ENCODE measurements at places on chromosomes 4 and X.

GRCh38 chr4:84718699-84719098, 135.8 kb downstream of the CDS1 start:
- DNase-seq: no peak

DNA sequence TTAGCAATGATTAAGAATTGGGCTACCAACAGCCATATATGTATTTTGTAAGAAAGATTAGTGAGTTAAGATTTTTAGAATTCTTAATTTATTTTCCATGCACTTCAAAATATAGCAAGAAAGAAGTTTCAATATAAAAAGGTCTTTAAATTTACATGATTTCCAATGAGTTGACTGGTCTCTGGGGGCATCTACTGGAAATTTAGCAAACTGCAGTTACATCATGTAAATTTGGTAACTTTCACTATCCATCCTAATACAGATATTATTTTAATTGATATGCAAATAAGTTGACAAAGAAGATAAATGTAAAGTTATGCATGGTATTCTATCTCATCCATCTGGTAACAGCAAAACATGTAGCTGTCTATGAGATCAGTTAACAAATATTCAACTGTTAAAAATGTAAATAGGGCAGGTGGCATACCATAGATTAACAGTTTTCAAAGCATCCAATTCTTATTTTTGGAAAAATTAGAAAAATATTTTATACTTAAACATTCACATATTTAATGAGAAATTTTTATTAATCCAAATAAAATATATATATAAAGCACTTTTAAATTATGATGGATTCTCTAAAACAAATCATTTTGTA, 29.1 kb downstream of the TTC29 start:
- no peak for DNase-seq

DNA sequence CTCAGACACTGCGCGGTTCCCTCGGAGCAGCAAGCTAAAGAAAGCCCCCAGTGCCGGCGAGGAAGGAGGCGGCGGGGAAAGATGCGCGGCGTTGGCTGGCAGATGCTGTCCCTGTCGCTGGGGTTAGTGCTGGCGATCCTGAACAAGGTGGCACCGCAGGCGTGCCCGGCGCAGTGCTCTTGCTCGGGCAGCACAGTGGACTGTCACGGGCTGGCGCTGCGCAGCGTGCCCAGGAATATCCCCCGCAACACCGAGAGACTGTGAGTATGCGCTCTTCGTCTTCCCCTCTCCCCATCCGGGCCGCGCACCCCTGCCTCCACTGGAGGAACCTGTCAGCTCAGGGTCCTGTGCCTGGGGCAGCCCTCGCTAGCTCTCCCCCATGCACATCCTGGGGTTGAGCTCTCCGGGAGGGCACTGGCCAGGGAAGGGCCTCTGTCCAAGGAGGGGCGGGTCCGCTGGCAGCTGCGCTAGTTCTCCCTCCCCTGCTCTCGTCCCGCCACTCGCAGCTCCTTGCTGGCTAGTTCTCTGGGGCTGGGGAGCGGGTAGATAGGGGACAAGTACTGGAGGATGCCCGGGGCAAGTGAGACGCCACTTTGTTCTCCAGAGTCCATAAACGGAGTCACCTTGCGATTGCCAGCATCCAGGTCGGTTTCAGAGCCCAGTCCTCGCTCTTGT, 2.2 kb downstream of the SLIT2 start:
- no peak for DNase-seq

GRCh38 chrX:64976673-64977040, 407 bp upstream of the ZC4H2 start:
- DNase-seq: no peak

GRCh38 chrX:23514082-23514481, 153.2 kb upstream of the PRDX4 start:
- DNase-seq: no peak

DNA sequence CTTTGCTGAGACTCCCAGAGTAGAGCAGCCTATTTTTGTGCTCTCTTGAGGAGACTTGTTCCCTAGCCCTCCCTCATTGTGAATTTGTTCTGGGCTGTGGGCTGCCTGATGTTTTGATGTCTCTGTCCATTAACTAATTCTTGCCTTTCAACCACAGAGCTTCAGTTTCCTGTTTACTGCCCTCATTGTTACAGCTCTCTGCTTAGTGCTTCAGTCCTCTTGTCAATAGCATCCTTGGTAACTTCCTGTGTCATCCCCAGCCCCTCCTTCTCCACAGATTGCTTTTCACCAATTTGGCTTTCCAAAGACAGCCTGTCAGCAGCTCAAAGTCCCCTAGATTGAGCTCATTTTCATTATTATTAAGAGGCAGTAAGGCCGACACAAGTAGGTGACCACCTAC, 69.9 kb downstream of the COX7B2 start:
- no peak for DNase-seq

GRCh38 chr4:184198190-184198589, 19.5 kb downstream of the ENPP6 start:
- DNase-seq: no peak

- peak; percentile 21 for DNase-seq
Measured at GRCh38 chr4:105145903-105146275, 787 bp upstream of the TET2 start.

DNA sequence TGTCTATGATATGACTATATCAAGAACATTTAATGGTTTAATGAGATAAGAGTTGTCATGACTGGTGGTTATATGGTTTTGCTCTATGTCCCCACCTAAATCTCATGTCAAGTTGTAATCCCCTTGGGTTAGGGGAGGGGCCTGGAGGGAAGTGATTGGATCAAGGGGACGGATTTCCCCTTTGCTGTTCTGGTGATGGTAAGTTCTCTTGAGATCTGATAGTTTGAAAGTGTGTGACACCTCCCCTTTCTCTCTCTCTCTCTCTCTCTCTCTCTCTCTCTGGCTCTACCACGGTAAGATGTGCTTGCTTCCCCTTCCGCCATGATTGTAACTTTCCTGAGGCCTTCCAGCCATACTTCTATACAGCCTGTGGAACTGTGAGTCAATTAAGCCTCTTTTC, 803.4 kb downstream of the TRIML1 start:
- no peak for DNase-seq
